Fibroblast of the conjunctiva (primary cell): ENCODE measurements at places on chromosomes 12 and 14.

DNA sequence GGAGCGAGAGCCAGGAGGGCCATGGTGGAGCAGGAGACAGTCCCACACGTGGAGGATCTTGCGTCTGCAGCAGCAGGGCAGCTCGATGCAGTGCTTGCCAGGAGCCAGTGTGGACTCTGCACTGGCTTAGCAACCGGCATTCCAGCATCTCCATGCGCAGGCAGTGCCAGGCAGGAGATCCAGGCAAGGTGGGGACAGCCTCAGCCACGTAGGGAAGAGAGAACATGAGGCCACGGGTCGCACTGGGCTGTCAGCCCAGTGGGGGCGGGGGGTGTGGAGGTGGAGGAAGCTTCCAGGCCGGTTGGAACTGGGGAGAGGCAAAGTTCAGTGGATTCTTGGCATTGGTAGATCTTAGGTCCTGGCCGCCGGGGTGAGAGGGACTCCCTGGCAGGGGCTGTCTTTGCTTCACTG is 121.0 kb upstream of the EVL start:
- DNase-seq = no peak

GRCh38 chr14:81192594-81192993 is 28.2 kb downstream of the GTF2A1 start:
- no peak for DNase-seq

- no peak for DNase-seq
These were observed 77.9 kb upstream of the RFLNA start for GRCh38 chr12:124216966-124217365.

GRCh38 chr12:39878753-39879152 is 227.1 kb downstream of the SLC2A13 start:
- no peak for DNase-seq

- DNase-seq = no peak
These were observed 51.9 kb downstream of the SLC6A15 start for GRCh38 chr12:84860718-84861117.

DNA sequence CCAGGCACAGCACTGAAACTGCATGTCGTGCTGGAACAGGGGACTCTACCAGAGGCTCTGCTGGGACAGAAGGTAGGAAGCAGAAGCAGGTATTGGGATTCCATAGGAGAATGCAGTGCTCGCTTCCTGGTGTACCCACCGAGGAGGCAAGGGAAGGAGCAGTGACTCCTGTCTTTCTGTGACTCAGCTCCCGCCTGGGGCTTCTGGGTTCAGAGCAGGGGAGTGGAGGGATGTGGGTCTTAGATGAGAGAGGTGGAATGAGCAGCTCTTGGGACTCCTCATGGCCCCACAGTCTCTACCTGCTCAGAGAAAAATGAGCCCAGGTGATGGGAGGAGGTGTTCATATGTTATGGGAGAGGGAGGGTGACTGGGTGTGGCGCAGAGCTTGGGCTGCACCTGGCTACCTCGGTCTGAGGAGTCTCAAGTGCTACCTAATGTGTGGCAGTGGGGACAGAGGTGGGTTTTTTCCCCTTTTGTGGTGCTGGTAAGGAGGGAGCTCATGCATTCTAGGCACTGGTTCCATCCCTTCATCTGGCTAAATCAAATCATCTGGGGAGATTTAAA is 26.3 kb downstream of the WNT5B start:
- DNase-seq = no peak

- no peak for DNase-seq
These were observed 272.0 kb downstream of the RPAP3 start for GRCh38 chr12:47433876-47434275.
